ENCODE measurements at places on chromosomes 5 and 9.

DNA sequence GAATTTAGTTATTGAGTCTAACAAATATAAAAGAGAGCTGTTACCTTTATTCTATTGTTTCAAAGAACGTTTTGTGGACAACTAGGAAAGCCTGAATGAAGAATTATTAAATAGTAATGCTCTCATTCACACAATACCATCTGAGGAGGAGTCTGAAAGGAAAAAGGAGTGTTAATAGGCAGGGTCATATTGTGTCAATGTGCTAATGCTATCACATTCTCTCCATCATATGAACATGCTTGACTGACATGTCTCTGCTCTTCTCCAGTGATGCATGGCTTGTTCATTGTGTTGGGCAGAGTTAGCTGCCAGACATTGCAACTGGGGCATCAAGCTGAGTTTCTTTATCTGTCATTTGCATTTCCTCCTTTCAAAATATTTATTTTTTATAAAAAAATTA, 1578.0 kb downstream of the MAT2B start:
- DNase-seq, result no peak

- DNase-seq, result no peak
These were observed 3.2 kb downstream of the ADGRV1 start for GRCh38 chr5:90561766-90562165.

- DNase-seq, result peak; percentile 45
These were observed 65.3 kb downstream of the CFAP95 start for GRCh38 chr9:69885931-69886330.

GRCh38 chr5:158677470-158677838, 422.3 kb downstream of the EBF1 start:
- DNase-seq, result no peak

- DNase-seq, result no peak
These were observed 41.0 kb upstream of the HCN1 start for GRCh38 chr5:45737153-45737552.

DNA sequence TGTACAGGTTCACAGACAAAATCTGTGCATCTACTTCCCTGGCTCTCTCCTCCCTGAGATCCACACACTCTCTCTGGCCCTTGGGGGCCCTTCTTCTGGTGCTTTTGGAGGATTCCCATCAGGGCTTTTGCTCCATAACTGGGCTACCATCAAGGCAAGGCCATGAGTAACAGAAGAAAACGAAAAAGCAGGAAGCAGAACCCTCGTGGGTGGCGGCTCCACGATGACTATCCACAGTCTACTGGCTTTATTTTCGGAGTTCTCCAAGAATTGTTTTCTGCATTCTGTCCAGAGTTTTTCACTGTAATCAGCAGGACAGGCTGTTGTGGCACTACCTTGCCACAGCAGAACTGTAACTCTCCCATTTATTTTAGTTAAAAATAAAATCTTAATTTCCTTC, 19.9 kb downstream of the PNPLA7 start:
- DNase-seq, result no peak

- DNase-seq, result peak; percentile 84
These were observed 133.2 kb downstream of the MTX3 start for GRCh38 chr5:79857714-79858409.

GRCh38 chr5:110413856-110414255, 312.6 kb downstream of the TMEM232 start:
- DNase-seq, result no peak

GRCh38 chr5:180810959-180811622, 8.5 kb upstream of the MGAT1 start:
- DNase-seq, result no peak

- DNase-seq, result no peak
These were observed 84.8 kb upstream of the ALDH1A1 start for GRCh38 chr9:73037613-73038012.

GRCh38 chr5:75678155-75678554, 39.1 kb downstream of the POC5 start:
- DNase-seq, result no peak

DNA sequence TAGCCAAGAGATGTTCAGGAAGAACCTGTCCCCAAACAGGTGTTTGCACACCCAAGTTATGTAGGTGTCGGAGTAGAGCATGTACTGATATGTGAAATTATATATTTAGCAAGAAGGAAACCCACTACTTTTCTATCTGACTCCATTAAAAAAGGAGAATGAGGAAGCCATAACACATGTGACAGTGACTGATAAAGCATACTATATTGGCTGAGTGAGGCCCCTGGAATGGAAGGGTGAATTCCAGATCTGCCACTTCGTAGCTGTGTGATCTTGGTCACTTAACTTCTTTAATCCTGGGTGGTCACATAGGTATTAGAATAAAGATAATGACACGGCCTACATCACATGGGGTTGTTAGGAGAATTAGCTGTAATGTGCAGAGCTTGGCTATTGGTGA, 116.0 kb upstream of the MAN2A1 start:
- DNase-seq, result no peak

GRCh38 chr9:78694974-78695373, 398.0 kb downstream of the PSAT1 start:
- no peak for DNase-seq

DNA sequence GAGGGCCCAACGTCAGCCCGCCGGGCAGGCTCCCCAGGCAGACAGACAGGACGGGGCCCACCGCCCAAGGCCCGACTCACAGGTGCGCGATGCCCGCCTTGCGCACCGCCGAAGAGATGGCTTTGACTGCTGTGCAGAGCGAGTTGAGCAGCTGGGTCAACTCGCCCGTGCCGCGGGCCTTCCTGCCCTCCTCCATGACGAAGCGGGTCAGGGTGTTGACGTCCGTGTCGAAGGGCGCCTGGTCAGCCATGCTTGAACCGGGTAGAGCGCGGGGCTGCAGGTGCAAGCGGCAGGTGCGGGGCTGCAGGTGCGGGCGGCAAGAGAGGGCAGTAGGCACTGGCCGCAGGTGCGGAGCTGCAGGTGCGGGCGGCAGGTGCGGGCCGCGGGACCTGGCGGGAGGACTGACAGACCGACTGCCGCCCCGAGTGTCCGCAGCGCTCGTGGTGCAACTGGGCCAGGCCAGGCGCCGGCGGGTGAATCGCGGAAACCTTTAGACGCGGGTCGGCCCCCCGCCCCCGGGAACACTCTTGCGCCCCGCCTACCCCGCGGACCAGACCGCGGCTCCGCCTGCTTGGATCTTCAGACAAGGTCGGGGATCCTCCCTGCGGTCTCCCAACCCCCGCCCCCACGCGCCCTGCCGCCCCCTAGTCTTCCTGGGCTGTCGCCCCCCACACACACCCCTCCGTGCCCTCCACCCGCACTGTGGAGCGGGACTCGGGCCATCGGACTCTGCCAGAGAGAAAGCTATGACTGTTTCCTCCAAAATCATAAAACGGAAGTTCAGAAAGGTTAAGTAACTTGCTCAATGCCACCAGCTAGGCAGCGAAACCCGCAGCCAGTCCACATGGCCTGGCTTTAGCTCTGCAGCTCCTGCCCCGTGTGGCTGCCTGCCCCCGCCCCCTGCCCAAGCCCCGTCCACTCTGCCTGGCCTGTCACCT, at the start of gene FBP1:
Gene FBP1 (minus strand): TSS at position 458 of the 938 bp plus-strand sequence. CDS start 208 bp downstream, at position 250.
- DNase-seq, result peak; percentile 3

DNA sequence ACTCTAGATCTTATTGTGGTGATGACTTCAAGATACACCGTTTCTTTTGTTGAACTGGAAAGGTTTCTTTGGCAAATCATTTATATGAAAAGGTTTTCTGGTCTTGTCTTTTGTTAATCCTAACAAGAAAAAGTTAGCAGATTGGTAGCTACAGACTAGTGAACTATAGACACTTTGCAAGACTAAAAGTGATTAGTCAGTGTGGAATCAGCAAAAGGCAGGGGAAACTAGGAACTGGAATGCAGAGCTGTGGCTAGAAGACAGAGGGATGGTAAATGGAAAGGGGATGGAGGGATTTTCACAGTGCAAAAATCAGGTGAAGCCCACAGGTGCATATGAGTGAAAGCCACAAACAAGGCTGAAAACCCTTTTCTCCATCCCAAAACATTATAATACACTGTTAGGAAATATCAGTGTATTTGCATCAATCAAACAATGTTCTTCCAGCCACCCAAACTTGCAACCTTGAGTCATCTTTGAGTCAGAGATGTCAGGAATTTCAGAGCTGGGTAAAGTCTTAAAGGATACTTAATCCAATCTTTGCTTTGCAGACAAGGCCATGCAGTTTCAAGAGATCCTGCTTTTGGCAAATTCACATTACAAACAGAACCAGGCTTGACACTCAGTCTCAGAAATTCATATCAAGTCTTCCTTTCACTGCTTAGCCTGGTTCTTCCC, 52.7 kb downstream of the PLK2 start:
- DNase-seq, result no peak

DNA sequence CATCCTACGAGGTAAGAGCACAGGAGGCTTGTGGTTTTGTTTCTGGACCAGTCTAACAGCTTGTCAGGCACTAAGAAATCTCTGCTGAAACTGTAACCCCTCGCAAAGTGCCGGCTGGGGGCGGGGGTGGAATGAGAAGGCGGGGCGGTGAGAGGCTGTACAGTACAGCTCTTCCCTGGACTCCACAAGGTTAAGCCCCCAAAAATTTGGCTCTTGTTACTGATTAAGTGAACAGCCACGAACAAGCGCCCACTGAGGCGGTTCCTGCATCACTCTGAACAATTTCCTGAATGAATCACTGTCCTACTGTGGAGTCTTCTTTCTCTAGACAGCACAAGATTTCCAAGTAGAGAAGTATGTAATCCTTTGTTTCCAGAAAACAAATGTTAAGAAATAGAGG, 6.8 kb downstream of the FBP2 start:
- DNase-seq, result no peak

GRCh38 chr5:176609724-176610434, at the start of gene GPRIN1:
TSS of gene GPRIN1 (minus strand) at chr5:176610156. CDS start at chr5:176599834, 10,322 bp downstream.
- DNase-seq, result peak; percentile 65

DNA sequence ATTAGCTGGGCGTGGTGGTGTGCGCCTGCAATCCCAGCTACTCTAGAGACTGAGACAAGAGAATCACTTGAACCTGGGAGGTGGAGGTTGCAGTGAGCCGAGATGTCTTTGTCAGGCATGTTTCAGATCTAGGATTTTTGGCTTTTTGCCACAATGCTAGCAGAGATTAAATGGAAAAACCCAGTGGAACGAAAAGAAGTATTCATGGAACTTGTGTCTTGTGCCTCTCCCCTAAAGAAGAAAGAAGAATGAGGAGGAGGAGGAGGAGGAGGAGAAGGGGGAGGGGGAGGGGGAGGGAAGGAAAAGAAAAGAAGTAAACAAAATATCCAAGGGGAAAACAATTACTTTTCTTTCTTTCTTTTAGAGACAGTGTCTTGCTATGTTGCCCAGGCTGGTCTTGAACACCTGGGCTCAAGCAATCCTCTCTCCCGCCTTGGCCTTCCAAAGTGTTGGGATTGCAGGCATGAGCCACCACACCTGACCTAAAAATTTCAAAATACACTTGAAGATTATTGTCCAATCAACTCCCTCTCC, 106.0 kb downstream of the ARRDC3 start:
- no peak for DNase-seq

- no peak for DNase-seq
These were observed 28.4 kb downstream of the ELP1 start for GRCh38 chr9:108905494-108905893.

- DNase-seq, result no peak
These were observed 26.5 kb downstream of the SEMA4D start for GRCh38 chr9:89471390-89471789.

GRCh38 chr9:129497005-129497812, 123.7 kb downstream of the C9orf50 start:
- DNase-seq, result no peak

GRCh38 chr9:6123416-6123815, 92.2 kb upstream of the IL33 start:
- no peak for DNase-seq

DNA sequence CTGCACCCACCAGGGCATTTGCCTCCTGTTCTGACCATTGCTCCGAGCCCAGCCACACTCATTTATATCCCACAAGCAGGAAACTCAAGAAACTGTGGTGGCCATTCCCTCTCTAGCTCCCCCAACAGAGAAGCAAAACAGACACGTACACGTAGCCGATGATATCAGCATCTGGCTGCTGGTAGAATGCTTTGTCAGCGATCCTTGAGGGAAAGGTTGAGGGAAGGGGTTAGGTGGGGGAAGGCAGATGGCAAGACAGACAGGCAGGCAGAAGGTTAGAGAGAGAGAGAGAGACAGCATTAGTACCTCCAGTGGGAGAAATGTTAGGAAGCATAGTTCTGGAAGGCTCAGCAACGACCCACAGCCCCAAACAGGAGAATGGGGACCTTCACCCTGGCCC, 7.8 kb downstream of the HIGD2A start:
- DNase-seq, result no peak

DNA sequence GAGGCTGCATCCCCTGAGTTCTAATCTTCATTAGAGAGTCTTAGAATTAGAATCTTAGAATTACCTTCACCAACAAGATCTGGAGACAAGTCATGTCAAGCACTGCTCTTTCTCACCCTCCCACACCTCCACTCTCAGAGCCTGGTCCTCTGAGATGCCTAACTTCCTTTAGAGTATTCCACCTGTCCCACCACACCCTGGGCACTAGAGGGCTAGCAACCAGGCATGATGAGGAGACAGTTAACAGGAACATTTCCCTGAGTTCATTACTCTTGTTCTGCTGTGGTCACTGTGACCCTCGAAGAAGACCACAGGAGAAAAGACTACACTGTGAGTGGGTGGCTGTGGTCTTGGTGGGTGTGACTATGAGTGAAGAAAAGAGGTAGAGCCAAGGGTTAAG, 25.2 kb upstream of the MAP1B start:
- no peak for DNase-seq

- no peak for DNase-seq
These were observed 3.8 kb downstream of the GAS1 start for GRCh38 chr9:86943201-86944113.

DNA sequence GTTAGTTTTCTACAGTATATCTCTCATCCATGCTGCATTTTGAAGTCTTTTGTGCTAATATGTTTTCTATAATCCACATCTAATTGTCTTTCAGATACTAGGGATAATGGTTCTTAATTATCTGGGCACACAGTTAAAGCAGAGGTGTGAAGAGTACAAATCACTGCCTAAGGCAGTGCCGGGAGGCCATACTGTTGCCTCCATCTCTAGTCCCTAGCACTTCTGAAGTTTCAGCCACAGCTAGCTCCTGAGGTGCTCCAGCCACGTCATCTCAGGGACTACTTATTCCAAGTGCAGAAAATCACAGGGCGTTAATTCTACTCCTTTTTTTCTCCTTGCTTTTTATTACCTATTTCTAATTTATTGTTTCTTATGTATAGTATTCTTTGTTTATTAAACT, 760.0 kb upstream of the FAM174A start:
- DNase-seq, result no peak

GRCh38 chr9:112326194-112326593, 7.2 kb downstream of the PTBP3 start:
- DNase-seq, result no peak

DNA sequence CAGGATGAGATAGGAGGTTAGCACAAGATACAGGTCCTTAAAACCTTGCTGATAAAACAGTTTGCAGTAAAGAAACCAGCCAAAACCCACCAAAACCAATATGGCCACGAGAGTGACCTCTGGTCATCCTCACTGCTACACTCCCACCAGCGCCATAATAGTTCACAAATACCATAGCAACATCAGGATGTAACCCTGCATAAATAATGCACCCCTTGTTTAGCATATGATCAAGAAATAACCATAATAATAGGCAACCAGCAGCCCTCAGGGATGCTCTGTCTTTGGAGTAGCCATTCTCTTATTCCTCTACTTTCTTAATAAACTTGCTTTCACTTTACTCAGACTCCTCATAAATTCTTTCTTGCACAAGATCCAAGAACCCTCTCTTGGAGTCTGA, 86.9 kb upstream of the PRSS3 start:
- no peak for DNase-seq
